NCI-H1930 (cell line): ENCODE measurements at places on chromosomes 3 and 15.
A peak's percentile ranks its signal among the peaks of the same experiment; 100 is the strongest.

DNA sequence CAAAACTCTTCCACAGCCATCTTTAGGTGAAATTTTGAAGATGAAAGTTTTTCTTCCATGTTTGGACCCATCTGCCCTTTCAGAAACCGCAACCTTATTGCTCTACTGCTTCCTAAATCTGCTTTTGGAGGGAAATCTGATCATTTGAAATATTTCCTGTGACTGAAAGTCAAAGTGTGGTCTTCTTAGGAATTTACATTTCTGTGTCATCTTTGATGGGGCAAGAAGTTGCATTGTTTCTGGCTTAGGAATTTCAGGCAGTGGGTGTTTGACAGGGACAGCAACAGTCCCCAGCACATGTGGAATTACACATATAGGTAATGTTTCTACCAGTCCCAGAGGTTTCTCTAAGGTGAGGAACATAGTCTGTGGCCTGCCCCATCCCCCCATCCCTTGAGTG lies 5.3 kb upstream of the TYRO3 start:
- DNase-seq, result no peak

GRCh38 chr3:117228466-117228865 lies 518.9 kb downstream of the TUSC7 start:
- no peak for DNase-seq

DNA sequence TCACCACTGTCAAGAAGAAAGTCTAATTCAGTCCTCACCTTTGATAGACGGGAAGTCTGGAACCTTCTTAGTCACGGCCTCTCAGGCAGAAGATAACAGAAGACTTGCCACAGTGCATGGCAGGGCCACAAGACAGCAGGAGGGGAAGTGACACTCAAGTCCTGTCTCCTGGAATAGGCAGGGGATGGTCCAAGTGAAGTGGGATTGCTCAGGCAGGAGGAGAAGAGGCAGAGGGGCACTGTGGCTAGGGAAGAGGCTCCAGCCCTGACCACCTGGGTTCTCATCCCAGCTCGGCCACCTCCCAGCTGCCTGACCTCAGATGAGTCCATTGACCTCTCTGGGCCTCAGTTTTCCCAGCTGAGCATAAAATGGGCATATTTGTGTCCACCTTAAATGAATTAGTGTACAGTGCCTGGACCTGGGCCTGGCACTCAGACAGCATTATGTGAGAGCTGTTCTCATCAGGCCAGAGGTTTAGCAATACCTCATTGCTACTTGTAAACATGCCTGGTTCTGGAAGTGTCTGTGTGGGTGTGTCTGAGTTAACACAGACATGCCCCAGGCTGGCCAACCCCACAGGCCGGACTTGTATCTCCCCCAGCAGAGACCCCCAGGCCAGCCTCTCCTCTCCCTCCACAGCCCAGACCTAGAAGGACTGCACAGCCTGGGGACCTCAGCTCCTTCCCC lies 11.5 kb upstream of the PCSK6 start:
- DNase-seq, result no peak

DNA sequence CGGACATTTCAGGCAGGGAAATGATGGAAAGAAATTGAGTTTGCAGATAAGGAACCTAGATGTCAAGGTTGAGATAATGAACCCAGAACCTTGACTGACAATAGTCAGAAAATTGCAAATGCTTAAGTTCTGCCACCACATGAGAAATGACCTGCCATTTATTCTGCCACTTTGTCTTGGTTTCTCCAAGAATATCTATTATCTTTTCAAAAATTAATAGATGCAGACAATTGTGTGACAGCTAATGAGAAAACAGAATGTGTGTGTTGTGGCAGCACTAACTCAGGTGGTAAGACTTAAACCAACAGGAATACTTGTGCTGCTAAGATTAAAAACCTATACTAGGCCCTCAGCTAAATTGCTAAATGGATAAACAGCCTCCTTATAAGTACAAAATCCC lies 52.3 kb downstream of the CADPS start:
- no peak for DNase-seq

- no peak for DNase-seq
These were observed 5.1 kb downstream of the MECOM start for GRCh38 chr3:169658311-169658931.

GRCh38 chr3:157443905-157444796 lies 7.5 kb downstream of the PTX3 start:
- DNase-seq, result no peak

DNA sequence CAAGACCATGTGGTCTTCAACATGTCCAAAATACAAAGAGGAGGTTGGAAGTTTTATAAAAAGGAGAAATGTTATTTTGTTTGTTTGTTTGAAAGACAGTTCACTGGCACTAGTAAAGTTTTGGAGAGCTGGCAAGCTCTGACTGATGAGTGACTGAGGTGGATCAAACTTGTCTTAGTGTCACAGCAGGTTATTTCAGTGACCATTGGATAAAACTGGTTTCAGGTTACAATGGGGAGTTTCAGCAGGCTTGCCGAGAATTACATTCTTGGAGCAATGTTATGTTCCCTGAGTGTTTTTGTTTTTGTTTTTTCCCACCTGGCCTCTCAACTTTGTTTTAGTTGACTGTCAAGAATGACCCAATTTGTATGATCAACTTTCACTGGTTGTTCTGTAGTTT lies 414.5 kb upstream of the ARHGEF26 start:
- no peak for DNase-seq

DNA sequence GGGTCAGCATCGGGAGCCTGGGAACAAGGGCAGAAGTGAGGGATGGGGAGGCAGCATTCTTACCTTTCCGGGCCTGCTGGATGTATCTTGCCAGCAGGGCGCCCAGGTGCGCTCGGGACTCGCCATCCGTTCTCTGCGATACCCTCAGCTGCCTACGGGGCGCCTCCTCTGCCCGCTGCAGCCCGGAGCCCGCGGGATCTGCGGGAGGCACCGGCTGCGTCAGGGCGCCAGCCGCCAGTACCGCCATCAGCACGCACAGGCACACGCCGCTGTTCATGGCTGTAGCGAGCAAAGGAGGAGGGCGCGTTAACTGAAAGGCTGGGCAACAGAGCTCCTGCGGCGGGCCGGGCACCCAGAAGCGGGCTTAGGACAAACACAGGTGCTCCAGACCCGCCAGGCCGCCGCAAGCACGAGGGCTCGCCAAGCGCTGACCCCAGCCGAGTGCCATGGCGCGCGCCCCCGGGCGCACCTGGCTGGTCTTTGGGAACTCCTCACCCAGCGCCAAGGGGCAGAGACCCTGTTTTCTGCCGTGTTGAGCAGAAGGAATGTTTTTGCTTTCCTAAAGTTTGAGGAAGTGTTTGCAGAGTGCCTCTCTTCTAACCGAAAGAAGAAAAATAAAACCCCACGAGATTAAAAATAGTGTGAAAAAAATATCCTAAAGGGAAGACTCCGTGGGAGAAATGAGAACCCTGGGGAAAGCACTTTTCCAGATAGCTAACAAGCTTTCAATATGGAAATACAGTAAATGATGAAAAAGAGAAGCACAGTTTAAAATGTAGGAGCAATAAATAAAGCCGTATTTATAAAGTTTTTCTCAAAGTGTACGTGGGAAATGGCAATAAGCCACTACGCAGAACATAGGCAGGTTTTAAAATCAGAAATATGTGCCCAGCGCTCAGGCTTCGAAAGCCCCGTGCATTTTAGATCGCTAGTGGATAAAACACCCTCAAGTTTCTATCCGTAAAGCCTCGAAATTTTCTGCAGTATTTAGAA lies 2.3 kb downstream of the CCK start:
- peak; percentile 1 for DNase-seq

DNA sequence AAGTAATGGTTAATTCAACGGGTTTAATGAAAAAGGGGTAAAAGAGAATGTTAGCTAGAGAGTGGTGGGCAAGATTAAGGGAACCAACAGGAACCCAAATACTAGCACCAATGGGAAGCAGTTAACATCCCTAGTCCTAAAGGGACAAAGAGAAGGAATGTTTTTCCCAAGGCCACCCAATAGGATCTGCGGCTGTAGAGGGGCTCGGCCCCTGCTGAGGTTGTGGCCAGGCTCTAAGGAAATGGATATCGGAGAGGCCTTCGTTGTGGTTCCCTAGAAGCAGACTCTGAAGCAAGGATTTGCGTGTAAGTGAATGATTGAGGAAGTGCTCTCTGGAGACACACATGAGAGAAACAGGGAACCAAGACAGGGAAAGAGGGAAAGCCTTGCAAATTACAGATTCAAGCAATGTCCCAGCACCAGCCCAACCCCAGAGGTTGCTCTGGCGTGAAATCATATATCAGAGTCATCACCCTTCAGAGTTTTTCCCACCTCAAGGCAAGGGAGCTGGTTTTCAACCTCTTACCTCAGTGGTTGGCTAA lies 83.6 kb upstream of the TNIK start:
- no peak for DNase-seq

GRCh38 chr3:112111785-112112402 lies 21.2 kb downstream of the GCSAM start:
- peak; percentile 44 for DNase-seq

GRCh38 chr3:18300916-18301315 lies 124.2 kb downstream of the SATB1 start:
- DNase-seq, result no peak

GRCh38 chr15:31150732-31151231 lies 49.3 kb upstream of the TRPM1 start:
- DNase-seq, result no peak

DNA sequence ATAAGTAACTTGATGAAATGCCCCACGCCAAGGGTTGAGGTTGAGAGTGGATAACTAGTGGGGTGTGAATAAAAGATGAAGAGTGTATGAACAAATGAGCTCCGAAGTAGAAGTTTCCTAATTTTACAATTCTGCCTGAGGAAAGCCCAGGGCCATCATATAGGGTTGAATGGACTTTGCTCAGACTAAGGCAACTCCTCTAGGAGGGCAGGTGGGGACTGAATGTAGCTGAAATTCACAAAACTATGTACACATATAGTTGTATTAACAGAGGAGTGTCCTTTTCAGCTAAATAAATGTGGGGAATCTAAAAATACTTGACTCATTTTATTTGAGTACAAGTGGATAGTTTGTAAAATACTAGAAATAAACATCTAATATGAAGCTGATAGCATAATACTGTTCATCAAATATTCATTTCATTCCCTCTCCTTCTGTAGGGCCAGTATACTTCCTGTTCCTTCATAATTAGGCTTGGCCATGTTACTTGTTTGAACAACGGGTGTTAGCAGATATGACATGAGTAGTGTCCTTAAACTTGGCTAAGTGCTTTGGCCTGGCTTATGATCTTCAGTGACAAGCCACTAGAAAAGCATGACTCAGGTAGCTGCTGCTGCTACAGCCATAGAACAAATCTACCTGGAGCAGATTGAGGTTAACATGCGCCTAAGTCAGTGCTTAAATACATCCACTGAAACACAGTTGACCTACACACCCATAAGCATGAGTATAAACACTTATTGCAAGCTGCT lies 26.5 kb downstream of the PLSCR1 start:
- peak; percentile 6 for DNase-seq

- no peak for DNase-seq
These were observed 37.0 kb downstream of the SEMA6D start for GRCh38 chr15:47754312-47754711.

DNA sequence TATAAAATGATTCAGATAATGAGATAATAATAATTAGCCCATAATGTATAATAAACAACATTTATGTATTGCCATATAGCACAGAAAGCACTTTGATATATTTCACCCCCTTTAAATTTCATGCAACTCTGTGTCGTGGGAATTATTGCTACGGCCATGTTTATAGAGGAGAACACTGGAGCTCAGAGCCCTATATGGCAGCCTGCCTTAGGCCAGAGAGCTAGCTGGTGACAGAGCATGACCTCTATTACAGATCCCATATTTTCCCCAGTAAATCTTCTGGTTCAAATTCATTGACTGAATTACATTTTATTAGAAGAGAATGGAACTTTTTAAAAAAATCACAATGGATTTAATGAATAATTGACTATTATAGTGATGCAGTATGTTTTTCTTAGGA lies 25.0 kb downstream of the USP13 start:
- DNase-seq, result no peak

DNA sequence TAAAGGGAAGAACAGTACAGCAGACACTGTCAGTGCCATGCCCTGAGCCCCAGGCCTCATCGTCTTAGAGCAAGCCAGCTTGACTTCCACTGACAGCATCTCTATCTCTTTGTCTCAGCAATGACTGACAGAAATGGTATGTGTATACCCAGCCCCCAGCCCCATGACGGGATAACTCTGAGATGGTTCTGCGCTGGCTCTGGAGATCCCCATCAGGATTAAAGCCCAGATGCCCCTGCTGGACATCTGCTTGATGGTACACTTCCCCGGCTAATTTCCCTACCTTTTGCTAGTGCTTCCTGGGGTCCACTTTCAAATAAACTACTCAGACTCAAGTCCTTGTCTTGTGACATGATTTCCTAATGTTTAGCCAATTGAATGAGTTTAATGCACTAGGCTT lies 7.6 kb downstream of the NMNAT3 start:
- no peak for DNase-seq

- no peak for DNase-seq
These were observed 33.6 kb downstream of the SPATA12 start for GRCh38 chr3:57093971-57094535.

- DNase-seq, result no peak
These were observed 11.3 kb downstream of the CORO2B start for GRCh38 chr15:68589783-68590710.

- no peak for DNase-seq
These were observed 303.6 kb downstream of the PLCL2 start for GRCh38 chr3:17188378-17188777.

DNA sequence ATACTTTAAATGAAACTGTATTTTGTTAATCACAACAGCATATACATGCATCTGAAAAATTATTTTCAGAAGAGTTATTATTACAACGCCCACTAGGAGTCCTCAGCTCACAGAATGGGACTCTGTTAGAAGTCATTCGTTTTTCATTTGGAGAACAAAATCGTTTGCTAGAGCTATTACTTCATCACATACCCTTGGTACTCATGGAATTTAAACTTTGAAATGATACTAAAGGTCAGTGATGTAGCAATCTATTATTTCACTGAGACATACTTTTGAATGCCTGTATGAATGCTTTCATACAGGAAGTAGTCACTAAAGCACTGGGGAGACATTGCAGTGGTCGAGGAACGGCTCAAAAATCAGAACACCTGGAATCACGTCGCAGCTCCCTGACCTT lies 198.1 kb downstream of the MBNL1 start:
- no peak for DNase-seq
